ENCODE measurements at places on chromosomes 1 and 21.

- peak; percentile 42 for DNase-seq
Observed at GRCh38 chr1:209456878-209457277, 126.6 kb upstream of the CAMK1G start.

DNA sequence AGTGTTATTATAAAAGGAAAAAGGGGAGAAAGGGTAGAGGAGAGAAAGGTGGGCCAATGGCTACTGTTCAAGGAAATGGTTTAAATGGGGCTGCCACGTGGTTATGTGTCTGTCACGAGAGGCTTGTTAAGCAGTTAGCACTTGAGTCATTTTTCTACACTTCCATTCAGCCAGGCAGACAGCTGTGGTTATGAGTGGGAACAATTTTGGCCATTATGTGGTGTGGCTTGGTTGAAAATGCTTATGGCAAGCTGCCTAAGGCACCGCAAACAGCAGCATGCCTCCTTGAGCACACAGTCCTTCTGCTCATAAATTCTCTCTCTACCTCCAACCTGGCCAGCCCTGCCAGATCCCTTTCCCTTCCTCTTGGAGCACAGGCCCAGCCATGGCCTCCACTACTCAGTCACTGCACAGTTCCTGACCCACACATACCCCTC, 3.2 kb upstream of the SRM start:
- peak; percentile 65 for DNase-seq

DNA sequence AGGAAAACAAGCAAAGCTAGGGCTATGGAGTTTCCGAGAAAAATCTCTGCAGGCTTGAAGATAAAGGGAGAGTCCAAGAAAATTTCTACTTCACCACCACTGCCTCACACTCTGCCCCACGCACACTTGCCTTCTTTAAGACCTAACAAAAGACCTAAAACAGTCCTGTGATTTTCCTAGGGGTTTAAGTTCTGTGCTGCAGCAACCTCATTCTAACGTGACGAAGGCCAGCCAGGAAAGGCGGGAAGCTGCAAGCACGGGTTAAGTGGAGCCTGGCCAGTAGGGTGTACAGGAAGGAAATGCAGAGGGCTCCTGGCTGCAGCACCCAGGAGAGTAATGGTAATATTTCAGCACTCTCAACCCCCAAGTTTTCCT, 1.5 kb downstream of the SPATA6 start:
- no peak for DNase-seq

GRCh38 chr21:44327603-44327974, 11.6 kb downstream of the CFAP410 start:
- DNase-seq: no peak

GRCh38 chr21:44408226-44408625, 47.1 kb upstream of the LRRC3 start:
- DNase-seq: no peak

DNA sequence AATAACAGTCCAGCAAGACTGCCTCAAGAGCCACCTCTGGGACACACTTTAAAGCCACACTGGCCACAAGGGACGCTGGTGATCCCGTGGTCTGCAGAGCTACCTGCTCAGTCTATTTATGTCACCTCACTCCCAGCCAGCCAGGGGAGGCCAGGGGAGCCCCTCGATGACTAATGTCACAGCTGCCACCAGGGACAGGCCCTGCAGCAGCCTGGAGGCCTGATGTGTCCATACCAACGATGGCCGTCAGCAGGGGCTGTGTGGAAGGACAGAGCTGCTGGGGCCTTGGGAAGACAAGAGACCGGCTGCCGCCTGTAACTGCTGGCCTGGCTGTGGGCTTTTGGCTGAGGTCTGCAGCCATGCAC, 71.0 kb downstream of the SIK1 start:
- no peak for DNase-seq

DNA sequence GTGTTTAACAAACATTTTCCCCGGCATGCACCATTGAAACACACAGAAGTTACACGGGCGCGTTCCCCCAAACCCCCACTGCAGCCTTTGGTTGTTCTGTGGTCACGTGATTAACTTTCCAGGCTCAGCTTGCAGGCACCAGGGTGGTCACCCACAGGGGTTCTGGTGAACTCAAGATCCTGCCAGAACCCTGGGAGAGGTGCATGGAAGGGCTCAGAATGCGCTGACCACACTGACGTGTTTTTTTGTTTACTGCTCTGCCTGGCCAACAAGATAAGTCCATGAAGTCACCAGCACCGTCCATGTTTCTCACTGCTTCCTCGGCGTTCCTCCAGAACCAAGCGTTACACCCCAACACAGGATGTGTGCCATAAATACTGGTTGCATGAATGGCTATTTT, 229.5 kb upstream of the VAMP3 start:
- DNase-seq: no peak

DNA sequence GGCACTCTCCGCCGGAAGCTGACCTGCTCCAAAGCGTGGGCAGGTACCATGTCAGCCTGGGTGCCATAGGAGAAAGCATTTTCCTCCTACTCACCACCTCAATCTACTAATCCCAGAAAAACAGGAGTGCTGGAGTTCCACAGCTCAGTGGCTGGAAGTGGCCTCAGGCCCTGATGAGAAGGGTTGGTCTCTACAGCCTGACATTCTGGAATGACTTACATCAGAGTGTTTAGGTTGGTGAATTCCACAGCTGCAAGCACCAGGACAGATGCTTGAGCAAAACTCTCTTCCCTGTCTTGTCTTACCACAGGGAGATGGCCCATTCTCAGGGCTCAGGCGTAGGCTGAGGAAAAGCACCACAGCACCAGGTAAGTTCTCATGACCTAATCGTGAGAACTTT, 5.5 kb downstream of the SEC16B start:
- no peak for DNase-seq

GRCh38 chr21:15437883-15438282, 291.9 kb upstream of the USP25 start:
- DNase-seq: no peak

- DNase-seq: no peak
Observed at GRCh38 chr1:192589813-192590212, 14.2 kb downstream of the RGS1 start.

- DNase-seq: no peak
Observed at GRCh38 chr1:63142001-63142400, 180.4 kb upstream of the FOXD3 start.

GRCh38 chr1:201113451-201114244, 1.4 kb upstream of the CACNA1S start:
- DNase-seq: no peak

GRCh38 chr1:154798645-154799044, 71.4 kb downstream of the KCNN3 start:
- DNase-seq: no peak

DNA sequence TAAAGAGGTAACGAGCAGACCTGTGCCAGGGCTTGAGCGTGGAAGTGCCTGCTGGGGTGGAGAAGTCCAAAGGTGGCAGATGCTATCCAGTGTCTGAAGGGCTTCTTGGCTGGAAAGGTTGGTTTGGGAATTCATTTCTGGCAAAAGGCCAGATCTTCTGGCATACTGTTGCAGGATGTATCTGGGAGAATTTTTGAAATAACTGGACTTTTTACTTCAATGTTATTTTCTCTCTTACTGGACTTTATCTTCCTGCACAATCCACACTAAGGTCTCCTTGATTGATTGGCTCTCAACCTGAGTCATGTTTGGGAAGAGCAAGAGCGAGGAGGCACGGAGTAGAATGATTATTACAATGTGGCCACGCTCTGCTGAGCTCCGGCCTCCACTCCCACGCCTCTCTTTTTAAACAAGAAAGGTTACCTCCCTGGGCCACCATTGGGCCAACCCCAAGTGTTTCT, 278.4 kb downstream of the TM2D1 start:
- DNase-seq: no peak

- DNase-seq: no peak
Observed at GRCh38 chr1:221983444-221983843, 241.6 kb upstream of the DUSP10 start.

DNA sequence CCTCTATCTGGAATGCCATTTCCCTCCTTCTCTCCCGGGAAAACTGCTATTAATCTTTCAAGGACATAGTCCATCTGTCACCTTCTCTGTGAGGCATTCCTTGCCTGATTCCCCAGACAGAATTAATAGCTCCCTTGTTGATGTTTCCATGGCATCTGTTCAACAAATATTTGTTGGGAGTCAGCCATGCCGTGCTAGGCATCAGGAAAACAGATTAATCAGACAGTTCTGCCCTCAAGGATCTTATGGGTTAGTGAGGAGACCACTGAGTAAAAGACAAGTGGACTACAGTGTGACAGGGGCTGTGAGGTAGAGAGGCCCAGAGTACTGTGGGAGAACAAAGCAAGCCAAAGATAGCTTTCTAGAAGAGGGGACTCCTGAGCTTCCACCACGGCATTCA, 11.4 kb upstream of the MAGOH start:
- DNase-seq: no peak

DNA sequence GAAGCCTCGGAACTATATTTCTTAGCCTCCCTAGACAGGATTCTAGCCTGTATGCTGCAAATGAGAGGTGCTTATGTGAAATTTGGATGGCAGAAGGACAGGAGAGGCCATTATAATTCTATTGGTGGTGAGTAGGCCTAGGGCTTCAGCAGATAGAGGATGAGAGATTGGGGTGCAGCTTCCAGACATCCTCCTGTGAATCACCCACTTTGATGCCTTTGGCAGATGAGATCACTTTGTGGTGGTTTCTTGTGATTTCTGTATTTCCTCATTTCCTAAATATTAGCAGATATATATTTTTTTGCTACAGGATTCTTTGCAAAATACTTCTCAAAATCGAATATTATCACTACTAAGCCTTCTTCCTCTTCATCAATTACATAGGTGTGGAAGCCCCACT, 37.3 kb downstream of the MFSD2A start:
- DNase-seq: no peak

GRCh38 chr1:169697755-169698154, 13.7 kb downstream of the SELL start:
- DNase-seq: no peak

DNA sequence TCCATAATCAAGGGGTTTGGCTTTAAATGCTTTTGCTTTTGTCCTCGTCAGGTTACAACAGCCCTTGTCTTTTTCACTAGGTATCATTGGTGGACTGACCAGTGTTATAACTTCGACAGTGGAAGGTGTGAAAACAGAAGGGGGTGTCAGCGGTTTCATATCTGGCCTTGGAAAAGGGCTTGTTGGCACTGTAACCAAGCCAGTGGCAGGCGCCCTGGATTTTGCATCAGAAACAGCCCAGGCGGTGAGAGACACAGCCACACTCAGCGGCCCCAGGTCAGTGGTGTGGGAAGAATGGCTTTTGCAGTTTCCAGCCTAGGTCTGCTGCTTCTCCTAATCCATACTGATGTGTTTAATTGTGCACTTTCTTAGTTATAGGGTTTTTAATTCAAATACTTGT, 157.9 kb downstream of the DHRS3 start:
- DNase-seq: no peak

DNA sequence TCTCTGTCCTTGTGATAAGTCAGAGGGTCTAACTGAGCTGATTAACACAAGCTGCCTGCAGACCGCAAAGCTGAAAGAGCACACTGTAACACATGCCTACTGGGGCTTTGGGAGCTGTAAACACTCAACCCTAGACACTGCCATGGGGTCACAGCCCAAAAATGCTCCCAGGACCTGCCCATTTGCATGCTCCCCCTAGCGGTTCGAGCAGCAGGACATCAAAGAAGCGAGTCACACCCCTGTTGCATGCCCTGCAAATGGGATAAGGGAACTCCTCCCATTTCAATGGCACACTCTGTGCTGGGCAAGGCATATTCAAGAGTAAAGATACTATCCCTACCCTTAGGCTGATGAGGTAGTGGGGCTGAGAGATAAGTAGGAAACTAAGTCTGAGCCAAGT, 22.8 kb downstream of the LCE3E start:
- DNase-seq: no peak

DNA sequence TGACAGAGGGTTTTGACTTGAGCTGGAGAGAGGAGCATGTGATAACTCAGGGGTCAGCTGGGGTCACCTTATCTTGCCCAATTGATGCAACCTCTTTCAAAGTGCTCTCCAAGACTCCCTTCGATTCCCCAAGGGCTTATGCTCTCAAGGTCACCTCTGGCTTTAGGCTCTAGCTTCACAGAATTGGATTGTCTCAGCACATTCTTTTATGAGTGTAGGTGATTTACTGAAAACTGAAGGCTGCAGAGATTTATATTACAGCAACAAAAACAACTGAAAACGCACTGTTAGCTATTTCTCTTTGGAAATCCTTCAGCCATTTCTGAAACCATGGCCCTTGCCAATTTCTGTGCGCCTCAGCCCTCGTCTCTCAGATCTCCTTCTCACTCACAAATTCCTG, 34.5 kb upstream of the MAP1LC3C start:
- no peak for DNase-seq

GRCh38 chr1:16605532-16606505, 7.5 kb downstream of the NBPF1 start:
- DNase-seq: no peak

- DNase-seq: no peak
Observed at GRCh38 chr1:246728311-246728710, 4.1 kb downstream of the SCCPDH start.

DNA sequence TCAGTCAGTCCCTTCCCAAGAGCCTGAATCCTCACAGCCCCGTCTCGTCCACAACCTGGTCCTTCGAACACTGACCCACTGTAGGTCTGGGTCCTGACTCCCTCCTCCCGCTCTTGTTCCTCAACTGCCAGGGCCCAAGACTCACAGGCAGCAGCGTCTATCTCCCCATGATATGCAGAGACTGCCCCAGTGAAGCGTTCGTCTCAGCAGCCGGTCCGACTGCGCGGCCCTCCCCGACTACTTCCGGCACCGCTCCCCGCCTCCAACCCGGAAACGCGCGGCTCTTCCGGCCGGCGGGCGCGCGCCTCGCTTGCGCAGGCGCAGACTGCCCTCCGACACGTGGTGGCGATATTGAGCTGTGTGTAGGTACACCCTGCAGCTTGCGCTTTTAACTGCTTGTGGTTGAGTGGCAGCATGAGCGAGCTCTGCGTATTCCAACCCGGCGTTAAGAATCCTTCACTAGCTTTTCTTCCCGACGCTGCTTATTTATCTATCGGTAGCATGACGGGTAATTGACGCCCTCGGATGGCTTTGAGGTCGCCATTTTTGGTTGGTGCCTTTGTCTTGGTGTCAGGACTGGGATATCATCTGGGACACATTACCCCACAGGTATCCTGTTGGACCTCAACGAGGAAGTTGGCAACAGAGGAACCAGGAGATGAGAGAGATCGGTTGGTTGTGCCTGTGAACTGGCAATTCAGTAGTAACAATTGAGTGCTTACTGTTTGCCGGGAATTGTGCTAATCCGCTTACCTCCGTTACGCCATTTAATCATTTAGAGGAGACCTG, at the start of gene TAF12:
TAF12 (minus strand) TSS at position 221 of the 789 bp plus-strand sequence. CDS start 20,986 bp downstream, outside the sequence.
- DNase-seq: peak; percentile 91

GRCh38 chr1:59318271-59318860, 21.5 kb downstream of the FGGY start:
- DNase-seq: no peak

- DNase-seq: no peak
Observed at GRCh38 chr1:41359211-41360073, 1.8 kb upstream of the FOXO6 start.
